ENCODE measurements at places on chromosomes 2 and 18.

DNA sequence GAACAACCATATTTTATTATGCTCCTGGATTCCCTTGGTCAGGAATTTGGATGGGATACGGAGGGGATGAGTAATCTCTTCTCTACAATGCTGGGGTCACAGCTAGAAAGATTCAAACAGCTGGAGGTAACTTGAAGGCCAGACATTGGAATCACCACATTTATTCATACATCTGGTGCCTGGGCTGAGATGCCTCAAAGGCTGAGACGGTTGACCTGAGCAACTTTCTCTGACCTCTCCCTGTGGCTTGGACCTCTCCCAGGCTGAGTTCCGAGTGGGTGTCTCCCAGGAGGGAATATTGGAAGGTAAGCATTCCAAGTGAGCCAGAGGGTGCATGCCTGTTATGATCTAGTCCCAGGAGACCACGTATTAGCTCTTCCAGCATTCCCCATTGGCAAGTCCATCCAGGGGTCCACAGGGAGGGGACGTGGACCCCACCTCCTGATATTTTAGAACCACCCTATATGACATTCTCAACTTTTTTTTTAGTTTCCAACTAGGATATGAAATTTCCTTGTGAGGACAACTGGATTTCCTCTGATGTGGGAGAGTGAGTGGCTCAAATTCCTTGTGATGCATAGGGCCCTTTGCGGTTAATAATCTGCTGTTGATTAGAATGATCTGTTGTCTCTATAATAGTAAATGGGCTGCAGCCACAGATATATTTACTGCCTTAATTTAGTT is 101.8 kb downstream of the MRPS9 start:
- no peak for DNase-seq

GRCh38 chr2:86235196-86235980 is 36.1 kb downstream of the MRPL35 start:
- DNase-seq: no peak

GRCh38 chr2:47313141-47313691 is 89.7 kb upstream of the MSH2 start:
- DNase-seq: no peak

- no peak for DNase-seq
These were observed 512.5 kb downstream of the RNF144A start for GRCh38 chr2:7429733-7430132.

- no peak for DNase-seq
These were observed 461.6 kb downstream of the BCL11A start for GRCh38 chr2:60091894-60092293.

GRCh38 chr2:239711911-239712570 is 311.2 kb upstream of the HDAC4 start:
- DNase-seq: no peak

GRCh38 chr2:220891405-220891804 is 680.7 kb downstream of the EPHA4 start:
- no peak for DNase-seq

GRCh38 chr2:38076710-38077430 is 919 bp upstream of the CYP1B1 start:
- DNase-seq: no peak

GRCh38 chr18:9643549-9643948 is 29.2 kb upstream of the PPP4R1 start:
- DNase-seq: no peak

DNA sequence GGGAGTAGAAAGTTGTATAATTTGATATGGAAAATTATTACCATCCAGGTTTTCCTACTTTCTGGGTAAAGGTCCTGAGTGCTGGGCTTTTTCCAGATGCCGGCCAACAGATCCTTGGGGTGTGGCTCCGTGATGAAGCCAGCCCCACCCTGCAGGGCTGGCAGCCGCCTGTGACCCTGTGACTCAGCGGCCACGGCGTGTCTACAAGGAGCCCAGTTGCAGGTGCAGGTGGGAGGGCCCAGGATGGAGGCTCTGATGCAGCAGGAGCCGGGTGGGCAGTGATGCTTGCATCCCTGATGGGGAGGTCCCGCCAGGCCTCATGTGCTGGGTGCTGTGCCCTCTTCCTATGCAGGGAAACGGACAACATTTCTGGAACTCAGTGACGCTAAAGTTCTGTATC is 96.0 kb upstream of the ALKAL2 start:
- DNase-seq: no peak

- DNase-seq: no peak
These were observed 132.4 kb downstream of the CYP26B1 start for GRCh38 chr2:72015266-72015665.

- DNase-seq: no peak
These were observed 46.2 kb downstream of the COA5 start for GRCh38 chr2:98561902-98562695.

GRCh38 chr18:473802-474201 is 26.7 kb downstream of the COLEC12 start:
- no peak for DNase-seq

DNA sequence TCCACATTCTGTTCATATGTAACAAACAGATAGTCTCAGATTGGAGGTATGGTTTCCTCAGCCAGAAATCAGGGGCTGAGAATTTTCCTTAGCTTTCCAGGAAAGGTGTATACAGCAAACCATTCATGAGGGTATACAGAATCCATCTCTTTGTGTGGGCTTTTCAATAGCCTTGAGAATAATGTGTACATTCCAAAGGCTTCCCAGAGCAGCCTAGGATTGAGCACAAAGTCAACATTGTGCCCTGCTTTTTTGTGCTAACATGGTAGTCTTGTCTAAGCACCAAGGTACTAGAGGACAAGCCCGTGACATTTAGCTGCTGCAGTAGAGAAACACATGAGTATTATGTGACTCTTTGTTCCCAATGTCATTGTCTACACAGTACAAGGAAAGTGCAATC is 322.1 kb upstream of the TANK start:
- no peak for DNase-seq

DNA sequence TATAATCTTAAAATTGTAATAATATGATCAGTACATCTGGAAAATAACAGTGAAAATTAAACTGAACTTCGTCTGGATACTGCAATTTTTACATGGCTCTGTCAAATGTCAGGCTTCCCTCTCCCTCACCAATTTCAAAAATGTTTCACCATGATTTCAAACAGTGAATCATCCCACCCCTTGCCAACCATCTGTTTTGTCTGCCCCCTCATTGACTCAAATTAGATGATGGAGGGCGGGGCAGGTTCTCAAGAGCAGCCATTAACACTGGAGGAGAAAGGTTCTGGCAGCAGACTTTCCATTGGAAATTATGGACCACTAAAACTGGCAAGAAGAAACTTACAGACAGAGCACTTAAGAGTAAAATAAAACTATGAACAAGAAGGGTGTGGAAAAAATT is 1195.7 kb upstream of the ZEB2 start:
- no peak for DNase-seq

DNA sequence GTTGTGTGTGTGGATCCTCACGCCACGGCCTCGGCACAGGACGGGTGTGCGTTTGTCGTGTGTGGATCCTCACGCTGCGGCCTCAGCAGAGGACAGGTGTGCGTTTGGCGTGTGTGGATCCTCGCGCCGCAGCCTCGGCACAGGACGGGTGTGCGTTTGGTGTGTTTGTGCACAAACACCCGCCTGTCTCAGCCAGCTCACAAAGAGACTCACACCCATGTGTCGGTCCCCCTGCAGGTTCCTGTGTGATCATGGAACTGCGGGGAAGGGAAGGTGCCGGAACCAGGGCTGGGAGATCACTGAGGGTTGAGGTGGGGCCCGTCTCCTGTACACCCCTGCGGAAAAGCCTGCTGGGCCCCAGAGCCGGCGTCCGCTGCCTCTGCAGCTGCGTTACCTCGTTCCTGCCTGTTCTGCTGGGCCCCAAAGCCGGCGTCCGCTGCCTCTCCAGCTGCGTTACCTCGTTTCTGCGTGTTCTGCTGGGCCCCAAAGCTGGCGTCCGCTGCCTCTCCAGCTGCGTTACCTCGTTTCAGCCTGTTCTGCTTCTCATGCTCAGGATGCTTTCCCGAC is 53.6 kb downstream of the CTDP1 start:
- DNase-seq: no peak

DNA sequence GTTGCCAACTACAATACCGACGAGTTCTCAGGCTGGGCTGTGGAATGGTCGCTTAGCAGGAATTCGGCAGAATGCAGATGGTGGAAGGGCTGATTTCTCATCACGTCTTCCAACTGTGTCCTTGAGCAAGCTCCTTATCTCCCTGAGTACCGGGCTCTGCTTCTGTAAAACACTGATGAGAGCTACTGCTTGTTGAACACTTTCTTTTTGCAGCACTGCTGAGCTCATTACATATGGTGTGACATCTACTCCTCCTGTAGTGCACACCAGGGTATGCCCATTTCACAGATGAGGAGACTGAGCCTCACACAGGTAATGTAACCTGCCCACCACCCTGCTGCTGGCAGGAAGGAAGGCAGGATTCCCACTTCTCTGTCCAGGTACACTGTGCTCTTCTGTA is 8.3 kb downstream of the IL1R2 start:
- no peak for DNase-seq

DNA sequence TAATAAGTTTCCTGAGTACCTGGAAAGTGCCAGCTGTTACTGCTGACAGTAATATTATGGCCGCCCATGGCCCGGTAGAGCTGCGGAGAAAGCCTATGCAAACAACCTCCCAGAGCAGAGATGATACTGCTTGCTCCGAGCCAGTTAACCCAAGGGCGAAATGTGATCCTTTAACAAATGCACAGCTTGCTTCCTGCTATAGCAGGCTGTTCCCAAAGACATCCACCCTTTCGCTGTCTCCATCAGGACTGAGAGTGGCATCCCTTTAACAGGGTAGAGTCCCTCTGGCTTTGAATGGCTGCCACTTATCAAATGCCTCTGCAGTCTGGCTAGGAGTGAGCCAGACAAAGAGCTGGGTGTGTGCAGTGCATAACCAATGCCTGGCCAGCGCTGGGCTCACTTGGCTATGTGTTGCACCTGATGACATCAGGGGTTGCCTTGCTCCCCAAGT is 69.7 kb upstream of the DAPL1 start:
- DNase-seq: no peak

- no peak for DNase-seq
These were observed 195.7 kb downstream of the ARL4C start for GRCh38 chr2:234300932-234301823.

DNA sequence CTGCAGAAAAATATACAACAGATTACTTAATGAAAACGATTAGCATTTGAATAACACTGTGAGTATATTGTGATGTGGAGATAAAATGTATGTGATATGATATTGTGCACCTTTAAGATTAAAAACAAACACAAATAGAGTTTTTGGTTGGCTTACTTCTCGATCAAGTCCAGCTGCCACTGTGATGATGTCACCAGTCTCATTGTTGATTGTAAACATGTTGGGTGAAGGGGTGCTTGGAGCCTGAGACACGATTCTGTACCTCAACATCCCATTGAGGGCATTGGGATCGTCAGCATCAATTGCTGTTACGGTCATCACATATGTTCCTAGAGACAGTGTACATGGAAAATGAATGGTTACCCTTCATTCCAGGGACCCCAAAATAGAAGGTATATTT is 174.1 kb downstream of the CDH2 start:
- no peak for DNase-seq

GRCh38 chr18:33557706-33558105 is 20.3 kb upstream of the ASXL3 start:
- no peak for DNase-seq

DNA sequence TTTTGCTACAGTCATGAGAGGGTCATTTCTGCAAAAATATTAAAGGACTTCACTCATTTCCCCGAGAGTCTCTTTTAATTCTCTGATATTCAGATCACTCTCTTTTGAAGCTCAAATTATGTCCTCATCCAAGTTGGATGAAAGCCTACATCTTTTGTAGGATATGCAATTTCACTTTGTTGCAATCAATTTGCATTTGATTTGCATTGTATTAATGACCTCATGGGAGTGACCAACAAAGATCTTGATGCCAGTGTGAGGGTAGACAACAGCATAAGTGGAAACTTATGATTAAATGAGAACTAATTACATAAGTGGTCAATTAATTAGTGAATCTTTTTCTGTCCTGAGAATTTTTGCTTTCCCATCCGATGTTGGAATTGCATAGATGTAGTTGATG is 60.3 kb upstream of the UPP2 start:
- no peak for DNase-seq

DNA sequence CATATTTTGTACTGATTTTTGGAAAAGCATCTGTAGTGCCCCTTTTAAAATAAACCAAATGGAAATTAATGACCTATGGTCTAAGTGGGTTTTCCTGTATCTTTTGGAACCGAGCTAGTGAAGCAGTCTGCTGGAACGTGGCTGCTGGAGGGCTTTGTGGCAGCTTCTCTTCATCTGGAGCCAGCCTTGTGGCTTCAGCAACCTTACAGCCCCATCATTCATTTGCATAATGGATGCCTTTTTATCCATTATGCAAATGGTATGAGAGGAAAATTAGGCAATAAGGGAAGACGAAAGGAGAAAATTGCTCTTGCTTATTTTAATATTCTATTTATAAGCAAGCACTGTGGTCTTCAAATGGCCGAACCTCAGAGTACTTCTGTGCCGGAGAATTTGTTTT is 421.0 kb downstream of the PARD3B start:
- no peak for DNase-seq

GRCh38 chr2:21103274-21103891 is 20.4 kb upstream of the TDRD15 start:
- DNase-seq: no peak

- DNase-seq: no peak
These were observed 3.1 kb downstream of the PAIP2B start for GRCh38 chr2:71223767-71224333.

- DNase-seq: no peak
These were observed 15.7 kb downstream of the COL5A2 start for GRCh38 chr2:189163889-189164288.

- DNase-seq: no peak
These were observed 122.6 kb upstream of the CTDP1 start for GRCh38 chr18:79556829-79557585.

GRCh38 chr18:74173434-74173750 is 25.1 kb downstream of the TIMM21 start:
- DNase-seq: no peak

GRCh38 chr2:39571111-39571731 is 94.5 kb upstream of the TMEM178A start:
- DNase-seq: no peak

- no peak for DNase-seq
These were observed 28.8 kb upstream of the KCMF1 start for GRCh38 chr2:84942166-84942565.

- no peak for DNase-seq
These were observed 106.1 kb downstream of the ETAA1 start for GRCh38 chr2:67503066-67503795.

DNA sequence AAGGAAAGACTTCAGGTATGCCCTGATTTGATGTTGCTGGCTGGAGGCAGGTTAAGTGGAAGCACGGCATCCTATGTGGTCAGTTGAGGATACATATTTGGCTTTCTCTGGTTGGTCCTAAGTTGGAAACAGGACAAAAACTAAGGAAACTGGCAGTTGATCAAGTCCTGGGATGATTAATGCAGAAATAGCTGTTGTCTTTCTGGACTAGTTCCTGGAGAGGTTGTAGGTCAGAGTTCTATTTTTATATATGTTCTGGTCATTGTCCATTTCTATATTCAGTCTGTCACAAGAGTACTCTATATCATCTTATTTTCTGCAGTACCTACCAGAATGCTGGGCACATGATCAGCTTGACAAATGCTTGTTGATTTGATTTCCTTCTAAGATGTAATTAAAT is 4.0 kb upstream of the SLC35F5 start:
- no peak for DNase-seq
